NCI-H1694 (cell line): ENCODE measurements at places on chromosomes 6 and 20.

DNA sequence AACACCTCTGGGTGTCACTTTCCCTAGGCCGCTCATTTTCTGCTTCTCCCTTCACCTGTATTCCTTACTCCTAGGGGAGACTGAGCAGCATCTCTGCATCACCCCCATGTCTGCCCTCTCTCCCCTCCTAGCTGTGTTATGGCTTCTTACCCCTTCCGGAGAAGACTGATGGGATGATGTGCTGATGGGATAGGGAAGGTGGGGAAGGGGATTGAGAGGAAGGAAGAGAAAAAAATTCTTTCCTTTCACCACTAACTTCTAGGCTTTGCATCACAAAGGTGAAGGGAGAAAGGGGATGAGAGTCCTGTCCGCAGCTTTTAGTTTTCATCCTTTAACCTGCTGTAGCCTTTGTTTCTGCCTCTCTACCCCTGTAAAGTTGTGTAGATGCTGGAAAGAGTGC lies 26.7 kb downstream of the AKAP7 start:
- no peak for DNase-seq

GRCh38 chr20:3407771-3408637 lies 535 bp upstream of the DNAAF9 start:
- DNase-seq: peak; percentile 32

- no peak for DNase-seq
Observed at GRCh38 chr6:20013066-20013861, 176.1 kb downstream of the ID4 start.

GRCh38 chr6:113742342-113742741 lies 114.8 kb upstream of the MARCKS start:
- no peak for DNase-seq

- peak; percentile 31 for DNase-seq
Observed at GRCh38 chr6:33589731-33590530, 9.9 kb upstream of the BAK1 start.

GRCh38 chr20:38001981-38002380 lies 31.3 kb downstream of the TTI1 start:
- DNase-seq: no peak

DNA sequence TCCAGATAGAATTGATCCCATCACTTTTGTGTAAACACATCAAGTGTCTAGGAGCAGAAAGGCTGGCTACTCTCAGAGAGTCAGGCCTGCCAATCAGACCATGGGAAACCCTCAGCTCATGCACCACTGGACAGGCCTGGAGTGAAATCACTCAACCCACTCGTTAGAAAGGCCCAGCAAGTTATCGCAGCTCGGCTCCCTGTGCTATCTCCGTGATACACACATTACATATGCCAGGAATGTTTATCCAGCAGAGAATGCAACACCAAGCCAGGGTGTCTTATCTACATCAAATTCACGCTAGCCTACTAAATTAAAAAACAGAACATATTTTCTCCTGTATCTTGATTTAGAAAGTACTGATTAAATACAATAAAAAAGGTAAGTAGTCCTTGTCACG lies 232.4 kb upstream of the FOXQ1 start:
- no peak for DNase-seq

DNA sequence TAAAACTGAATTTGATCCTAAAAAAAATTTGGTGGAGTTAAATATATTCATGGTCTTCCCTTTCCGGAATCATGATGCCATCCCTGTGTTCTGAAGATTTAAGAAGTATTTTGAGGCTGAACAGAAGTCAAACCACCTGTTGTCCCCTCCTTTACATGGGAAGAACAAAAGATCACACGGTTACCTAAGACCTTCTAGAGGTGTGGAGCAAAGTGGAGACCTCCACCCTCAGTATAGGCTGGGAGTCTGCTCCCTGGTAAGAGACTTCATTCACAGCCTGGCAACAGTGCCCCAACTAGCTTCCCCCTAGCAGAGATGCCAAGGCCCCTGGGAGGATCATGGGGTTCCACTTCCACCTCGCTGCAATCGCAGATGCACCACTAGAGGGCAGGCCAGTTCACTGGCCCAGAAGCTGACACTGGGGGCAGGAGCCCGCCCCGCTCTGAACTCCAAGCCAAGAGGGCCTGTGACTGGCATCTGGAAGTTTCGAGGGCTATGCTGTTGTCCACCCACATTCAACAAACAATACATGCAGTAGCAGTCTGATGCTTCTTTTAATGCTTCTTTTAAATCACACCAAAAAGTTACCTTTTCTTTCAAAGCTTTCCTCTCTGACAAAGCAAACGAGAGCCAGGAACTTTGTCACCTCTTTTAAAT lies 19.5 kb upstream of the UBE2J1 start:
- DNase-seq: peak; percentile 27

GRCh38 chr20:14344746-14345145 lies 7.3 kb upstream of the FLRT3 start:
- DNase-seq: no peak

DNA sequence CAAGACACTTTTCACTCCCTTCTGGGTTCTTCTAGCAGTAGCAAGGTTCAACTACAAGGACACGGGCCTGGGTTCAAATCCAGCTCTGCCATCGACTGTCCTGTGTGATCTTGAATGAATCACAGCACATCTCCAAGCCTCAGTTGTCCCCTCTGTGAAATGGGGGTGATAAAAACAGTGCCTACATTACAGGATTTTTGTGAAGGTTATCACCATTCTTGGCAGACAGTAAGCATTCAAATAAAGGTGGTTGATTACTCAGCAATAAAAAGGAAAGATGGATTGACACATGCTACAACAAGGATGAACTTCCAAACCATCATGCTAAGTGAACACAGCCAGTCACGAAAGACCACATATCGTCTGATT lies 6.6 kb upstream of the TGM2 start:
- no peak for DNase-seq

- no peak for DNase-seq
Observed at GRCh38 chr20:31838646-31839292, 6.6 kb downstream of the FOXS1 start.

GRCh38 chr20:57908704-57909630 lies 199.2 kb upstream of the PMEPA1 start:
- DNase-seq: no peak

- DNase-seq: no peak
Observed at GRCh38 chr6:128422200-128422599, 98.2 kb downstream of the PTPRK start.

GRCh38 chr6:107847844-107848802 lies 24.0 kb upstream of the SCML4 start:
- DNase-seq: peak; percentile 35

GRCh38 chr20:41782730-41783406 lies 164.7 kb upstream of the CHD6 start:
- DNase-seq: no peak

- DNase-seq: no peak
Observed at GRCh38 chr20:61636531-61637116, 384.6 kb downstream of the CDH4 start.

GRCh38 chr6:22098601-22099031 lies 198.2 kb downstream of the PRL start:
- no peak for DNase-seq

DNA sequence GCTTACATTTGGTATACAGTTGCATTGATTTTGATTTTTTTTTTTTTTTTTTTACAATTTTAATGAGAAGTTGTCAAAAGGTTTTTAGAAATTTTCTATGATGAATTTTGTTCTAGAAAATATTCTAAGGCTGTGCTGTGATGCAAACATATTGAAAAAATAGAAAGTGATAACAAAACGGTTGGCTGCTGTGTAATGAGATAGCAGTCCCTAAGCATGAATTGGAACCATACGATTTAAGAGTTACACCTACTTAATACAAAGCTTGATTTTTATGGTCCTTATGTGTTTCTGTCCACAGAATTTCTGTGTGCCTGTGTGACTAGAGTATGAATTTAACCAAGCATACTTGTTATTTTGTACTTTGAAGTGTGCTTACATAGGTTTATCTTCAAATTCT lies 12.1 kb downstream of the HIVEP1 start:
- no peak for DNase-seq

- no peak for DNase-seq
Observed at GRCh38 chr6:136173519-136174507, 76.3 kb downstream of the MTFR2 start.

DNA sequence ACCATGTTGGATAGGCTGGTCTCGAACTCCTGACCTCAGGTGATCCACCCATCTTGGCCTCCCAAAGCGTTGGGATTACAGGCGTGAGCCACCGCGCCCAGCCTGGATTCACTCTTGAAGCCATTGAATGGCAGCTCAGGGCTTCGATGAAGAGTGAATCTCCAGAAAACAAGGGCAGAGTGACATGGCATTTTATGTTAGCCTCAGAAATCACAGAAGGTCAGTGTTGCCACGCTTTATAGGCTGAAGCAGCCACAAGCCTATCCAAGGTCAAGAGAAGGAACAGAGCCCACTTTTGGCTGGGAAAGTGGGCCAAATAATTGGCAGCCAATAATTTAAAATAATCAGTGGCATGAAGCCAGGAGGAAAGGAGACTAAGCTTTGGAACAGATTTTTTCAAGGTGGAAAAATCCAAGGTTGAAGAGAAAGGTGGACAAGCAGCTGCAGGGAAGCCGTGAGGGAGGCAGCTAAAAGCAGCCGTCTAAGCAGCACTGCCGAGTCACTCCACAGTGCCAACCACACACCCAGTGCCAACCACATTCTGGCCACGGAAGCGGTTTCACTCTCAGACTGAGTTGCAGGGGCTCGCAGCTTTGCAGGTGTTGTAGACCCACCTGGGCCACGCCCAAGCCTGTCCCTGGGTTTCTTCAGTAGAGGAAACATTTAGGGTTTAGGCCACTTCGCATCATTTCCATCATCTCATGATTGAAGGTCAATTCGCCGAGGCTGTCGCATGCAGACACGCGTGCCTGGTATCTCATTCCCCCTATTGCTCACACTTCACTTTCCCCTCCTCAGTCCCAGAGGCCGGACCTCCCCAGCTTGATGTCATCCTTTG lies 17.4 kb upstream of the AVP start:
- DNase-seq: no peak

DNA sequence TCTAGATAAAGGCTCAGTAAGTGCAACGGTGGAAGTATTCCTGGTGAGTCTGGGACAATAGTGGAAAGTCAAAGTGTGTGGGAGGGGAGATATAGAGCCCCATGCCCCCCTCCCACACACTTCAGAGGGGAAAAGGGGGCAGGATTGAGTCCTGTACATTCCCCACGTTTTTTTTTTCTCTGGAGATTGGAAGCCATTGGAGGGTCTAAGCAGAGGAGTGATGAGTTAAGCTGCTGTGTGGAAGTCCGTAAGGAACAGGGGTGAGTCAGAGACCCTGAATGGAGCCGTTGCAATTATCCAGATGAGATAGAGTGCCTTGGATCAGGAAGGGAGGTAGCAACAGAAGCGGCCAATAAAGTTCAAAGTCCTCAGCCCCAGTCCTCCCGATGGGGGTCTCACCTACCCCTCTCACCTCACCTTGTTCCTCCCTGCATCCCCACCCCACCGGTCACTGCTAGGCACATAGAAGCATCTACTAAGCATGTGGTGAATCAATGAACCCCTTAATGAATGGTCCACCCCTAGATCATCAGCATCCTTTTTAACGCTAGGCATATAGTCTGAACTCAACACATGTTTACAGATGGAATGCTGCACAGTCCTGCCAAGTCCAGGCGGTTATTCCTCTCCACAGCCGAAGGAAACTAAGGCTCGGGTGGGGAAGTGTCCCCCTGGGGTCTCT lies 662 bp upstream of the SLC9A8 start:
- DNase-seq: no peak

DNA sequence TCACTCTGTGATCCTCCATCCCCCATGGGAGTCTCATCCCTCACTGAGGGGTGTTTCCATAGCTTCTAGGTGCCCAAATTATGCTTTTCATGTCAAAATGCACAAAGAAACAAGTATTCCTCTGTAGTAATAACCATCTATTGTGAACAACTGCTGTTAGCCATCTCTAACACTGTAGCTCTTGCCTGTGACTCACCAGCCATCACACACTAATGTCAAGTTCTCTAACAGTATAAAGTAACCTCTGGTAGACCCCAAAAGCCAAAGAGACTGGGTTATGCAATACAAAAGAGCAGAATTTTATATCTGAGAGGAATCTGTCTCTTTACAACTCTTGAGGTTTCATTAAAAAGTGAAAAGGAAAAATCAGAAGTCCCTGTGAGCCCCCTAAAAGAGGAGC lies 25.4 kb upstream of the IYD start:
- DNase-seq: no peak

DNA sequence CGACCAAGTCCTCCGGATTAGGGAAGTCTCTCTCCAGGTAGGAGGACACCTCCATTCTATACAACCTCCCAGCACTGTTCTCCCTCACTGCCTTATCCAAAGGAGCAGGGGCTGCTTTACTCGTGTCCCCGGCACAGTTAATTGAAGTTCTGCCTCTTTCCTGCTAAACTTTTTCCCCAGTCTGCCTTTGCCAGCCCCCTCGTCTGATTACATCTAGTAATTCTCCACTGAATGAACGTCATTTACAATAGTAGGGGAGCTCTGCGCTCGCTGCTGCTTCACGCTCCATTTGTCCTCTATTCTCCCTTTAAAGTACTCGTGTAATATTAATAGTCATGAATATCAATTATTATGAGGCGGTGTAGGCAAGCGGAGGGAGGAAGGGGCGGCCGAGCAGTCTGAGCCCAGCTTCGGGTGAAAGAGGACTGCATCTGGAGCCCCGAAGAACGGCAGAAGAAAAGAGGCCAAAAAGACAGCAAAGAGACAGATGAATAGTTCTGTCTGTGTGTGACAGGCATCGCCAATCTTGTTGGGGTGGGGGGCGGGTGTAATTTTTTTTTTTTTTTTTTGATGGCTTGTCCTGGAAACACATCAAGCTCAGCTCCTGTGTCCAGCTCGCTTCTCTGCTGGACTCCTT lies 2.9 kb downstream of the TFAP2B start:
- DNase-seq: no peak

- DNase-seq: no peak
Observed at GRCh38 chr20:34524426-34524825, 8.2 kb downstream of the DYNLRB1 start.

DNA sequence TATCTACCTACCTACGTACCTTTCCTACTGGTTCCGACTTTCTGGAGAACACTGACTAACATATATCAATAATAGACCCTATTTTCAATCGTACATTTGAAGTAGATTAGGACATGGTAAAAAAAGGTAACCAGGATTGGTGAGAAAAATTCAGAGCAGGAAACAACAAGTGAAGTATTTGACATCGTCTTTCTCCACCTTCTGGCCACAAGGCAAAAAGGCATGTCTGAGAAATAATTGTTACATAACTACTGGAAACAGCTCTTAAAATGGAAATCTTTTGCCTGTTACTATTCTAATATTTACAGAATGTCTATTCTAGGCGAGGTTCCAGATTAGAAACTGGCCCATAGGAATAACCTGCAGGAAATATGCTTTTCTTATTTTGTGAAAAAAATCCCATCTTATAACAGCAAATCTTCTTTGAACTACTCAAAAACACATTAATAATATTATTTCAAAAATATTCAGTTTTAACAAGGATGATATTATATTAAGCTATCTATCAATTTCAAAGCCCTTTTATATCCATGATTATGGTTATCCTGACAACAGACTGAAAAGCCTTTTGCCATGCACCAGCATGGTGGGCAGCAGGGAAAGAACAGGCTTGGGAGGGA lies 80.8 kb downstream of the RCAN2 start:
- DNase-seq: no peak
